ENCODE measurements at places on chromosomes 2 and 18.

GRCh38 chr18:79532313-79533007 lies 136.7 kb downstream of the NFATC1 start:
- DNase-seq, result no peak

DNA sequence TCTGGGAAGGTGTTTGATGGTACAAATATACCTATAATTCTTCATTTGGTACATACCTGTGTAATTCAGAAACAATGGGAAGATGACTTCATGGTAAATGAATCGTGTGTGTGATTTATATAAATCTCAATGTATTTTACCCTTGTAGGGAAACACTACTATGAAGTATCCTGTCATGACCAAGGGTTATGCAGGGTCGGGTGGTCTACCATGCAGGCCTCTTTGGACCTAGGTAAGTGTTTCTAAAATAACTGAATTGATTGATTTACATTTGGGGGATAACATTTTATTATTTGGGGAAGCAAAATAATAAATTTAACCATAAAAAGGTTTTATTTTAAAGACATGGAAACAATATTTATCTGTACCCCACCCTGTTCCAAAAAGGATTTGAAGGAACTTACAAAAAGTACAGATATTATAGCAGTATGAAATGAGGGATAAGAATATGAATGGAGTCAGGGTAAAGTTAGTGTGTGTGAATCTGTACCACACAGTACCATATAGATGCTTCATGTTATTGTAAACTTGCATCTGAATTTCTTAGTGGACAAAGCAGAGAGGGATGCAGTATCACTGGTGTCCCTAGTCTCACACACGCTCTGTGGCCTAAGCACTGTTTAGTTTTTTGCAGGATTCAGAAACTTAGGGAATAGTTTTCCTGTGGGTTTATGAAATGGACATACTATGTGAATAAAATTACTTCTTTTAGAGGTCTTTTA lies 11.5 kb downstream of the DDX1 start:
- DNase-seq, result no peak

DNA sequence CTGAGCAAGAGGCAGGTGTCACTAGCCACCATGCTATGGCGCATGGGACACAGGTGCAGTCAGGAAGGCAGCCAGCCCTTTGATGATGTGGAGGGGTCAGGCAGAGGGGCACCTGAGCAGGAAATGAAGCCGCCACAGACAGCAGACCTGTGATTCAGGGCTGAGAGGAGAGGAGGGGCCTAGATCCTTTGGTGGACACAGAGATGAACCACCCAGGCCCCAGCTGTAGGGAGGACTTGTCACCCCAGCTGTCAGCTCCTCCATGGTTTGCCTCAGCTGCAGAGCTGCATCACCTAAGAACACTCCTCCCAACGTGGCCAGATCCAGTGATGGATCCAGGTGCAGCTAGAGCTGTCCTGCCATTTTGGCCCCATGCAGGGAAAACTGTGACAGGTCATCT lies 11.6 kb downstream of the ASB18 start:
- DNase-seq, result no peak

DNA sequence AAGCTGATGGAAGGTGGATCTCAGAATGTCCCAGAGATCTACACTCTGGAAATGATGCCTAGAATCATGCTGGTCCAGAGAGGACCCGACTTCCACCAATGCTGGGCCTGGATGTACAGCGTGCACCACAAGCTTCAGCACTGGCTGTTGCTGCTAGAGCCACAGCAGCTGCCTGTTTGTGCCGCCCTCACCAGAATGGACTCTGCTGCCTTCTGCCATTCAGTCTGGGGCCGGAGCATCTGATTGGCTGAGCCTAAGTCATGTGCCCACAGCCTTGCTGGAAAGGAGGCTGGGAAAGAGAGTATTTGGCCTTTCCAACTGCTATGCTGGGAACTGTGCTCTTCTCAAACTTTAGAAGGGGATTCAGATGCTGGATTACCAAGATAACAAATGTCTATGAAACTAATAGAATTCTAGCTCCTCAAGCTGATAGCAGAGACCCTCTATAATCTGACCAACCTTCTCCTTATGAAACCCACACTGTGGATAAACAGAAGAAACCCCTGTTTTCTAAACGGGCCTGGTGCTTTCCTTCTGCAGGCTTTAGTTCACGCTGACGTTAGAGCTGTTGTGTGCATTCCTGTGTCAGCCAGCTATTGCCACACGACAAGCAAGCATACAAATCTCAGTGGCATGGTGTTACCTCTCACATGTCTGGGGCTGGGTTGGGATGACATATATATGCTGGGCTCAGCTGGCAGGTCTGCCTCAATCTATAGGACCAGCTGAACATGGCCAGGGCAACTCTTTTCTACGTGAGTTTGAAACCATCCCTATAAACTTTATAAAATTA lies 4.1 kb upstream of the LOXHD1 start:
- DNase-seq, result no peak

DNA sequence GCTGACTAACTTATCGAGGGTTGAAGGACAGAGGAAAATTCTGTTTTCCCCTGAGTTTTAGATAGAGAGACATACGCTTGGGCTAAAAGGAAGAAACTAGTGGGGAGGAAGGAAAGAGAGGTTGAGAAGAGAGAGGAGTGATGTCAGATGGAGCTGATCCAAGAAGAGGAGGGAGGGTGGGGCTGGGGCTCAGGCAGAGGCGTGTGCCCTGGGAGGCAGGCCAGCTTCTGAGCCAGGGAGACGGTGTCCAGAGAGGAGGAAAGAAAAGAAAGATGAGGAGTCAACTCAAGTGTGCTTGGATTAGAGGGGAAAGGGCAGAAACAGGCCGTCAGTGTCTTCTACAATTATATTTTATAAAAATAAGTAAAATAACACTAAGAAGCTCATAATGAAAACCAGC lies 56.2 kb downstream of the EMILIN2 start:
- peak; percentile 35 for DNase-seq

- no peak for DNase-seq
Measured at GRCh38 chr2:157326698-157327097, 1.1 kb upstream of the ERMN start.

DNA sequence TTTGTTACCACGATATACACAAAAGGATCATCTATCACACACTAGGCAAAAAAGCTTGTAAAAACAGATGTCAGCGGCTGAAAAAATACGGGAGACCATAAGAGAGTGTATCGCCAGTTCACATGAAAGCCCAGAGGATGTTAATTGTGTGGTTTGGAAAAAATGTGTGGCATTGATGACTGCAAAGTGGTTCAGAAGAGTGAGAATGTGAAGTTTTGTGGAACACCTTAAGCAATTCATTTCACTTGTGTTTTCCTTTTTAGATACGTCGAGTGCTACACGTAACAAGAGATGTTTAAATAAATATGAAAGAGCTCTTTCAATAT lies 61.7 kb upstream of the DAPL1 start:
- DNase-seq, result no peak

- no peak for DNase-seq
Measured at GRCh38 chr2:167509586-167509985, 621.3 kb downstream of the XIRP2 start.

- DNase-seq, result peak; percentile 81
Measured at GRCh38 chr18:48728204-48728833, 189.5 kb downstream of the CTIF start.

DNA sequence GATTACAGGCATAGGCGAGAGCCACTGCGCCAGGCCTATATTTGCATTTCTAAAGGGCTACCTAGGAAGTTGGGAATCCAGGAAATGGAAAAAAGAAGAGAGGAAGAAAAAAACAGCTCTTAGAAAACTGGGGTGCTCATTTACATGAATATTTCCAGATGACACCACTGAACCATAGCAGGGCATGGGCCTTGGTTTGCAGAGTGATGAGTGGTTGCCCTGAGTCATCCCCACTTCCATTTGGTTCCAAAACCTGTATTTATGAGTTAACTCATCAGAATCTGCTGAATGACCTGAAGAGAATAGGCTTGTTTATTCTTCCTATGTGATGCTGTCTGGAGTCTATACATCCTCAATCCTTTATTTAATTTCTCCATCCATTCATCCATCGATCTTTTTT lies 36.2 kb downstream of the EHD3 start:
- no peak for DNase-seq

DNA sequence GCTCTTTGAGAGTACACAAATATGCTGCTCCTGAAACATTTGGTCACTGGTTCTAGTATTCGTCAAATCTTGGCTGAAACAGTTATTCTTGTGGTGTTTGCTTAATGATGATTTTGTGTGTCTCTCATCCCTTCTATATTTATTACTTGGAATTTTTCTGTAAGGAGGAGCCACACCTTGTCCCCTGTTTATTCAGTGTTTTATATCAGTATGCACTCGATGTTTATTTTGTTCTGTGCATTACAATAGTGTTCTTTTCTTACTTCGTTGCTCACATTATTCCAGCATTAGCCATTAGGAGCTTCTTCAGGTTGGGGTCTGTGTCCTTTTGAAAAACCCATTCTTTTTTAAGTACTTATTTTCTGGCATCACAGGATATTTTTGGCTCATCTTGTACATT lies 5.1 kb upstream of the RAMP1 start:
- no peak for DNase-seq

- DNase-seq, result no peak
Measured at GRCh38 chr2:173997753-173998152, 32.6 kb upstream of the SP3 start.

- DNase-seq, result peak; percentile 37
Measured at GRCh38 chr2:119647440-119648169, 31.4 kb upstream of the TMEM177 start.

GRCh38 chr2:51997571-51997970 lies 965.6 kb upstream of the NRXN1 start:
- DNase-seq, result no peak

- DNase-seq, result peak; percentile 81
Measured at GRCh38 chr2:26770986-26771586, 7.0 kb downstream of the SLC35F6 start.

- no peak for DNase-seq
Measured at GRCh38 chr2:136297312-136297711, 179.4 kb upstream of the CXCR4 start.

DNA sequence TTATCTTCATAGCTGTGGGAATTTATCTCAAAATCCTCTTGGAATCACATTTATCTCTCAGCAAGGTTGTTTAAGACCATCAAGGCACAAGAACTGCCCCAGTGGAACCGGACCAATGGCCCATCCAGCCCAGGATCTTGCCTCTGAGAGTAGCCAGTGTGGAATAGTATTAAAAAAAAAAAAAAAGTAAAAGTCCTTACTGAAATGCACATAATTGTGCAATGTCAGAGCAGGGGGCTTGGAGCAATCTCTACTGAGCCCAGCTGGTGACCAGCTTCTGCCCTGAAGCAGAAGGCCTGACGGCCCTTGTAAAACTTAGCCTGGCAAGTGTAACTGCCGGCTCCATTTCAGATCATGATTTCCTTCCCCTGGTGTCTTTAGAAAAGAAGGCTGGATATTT lies 355.6 kb upstream of the PIK3C3 start:
- no peak for DNase-seq

DNA sequence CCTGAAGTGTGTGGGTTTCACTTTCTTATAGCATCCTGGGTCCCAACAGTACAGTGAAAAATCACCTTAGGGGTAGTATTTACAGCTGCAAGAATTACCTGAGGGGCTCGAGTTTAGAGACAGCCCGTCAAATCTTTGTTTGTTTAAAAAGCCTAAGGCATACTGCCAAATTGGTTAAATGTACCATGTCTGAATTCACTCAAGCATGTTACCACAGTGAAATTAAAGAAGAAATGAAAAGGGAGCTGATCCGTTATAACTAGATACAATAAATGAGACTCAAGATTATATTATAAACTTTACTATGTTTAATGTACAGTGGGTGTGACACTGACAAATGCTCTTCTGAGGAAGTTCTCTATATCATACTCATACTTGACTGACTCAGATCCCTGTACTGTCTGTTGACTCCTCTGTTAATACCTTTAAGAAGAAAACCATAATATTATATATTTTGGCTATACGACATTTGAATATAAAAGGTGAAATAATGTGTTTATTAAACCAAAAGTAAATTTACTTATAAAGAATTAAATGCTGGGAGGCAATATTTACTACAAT lies 107.3 kb downstream of the TMEFF2 start:
- DNase-seq, result no peak
